ENCODE measurements at places on chromosomes 6 and 20.

DNA sequence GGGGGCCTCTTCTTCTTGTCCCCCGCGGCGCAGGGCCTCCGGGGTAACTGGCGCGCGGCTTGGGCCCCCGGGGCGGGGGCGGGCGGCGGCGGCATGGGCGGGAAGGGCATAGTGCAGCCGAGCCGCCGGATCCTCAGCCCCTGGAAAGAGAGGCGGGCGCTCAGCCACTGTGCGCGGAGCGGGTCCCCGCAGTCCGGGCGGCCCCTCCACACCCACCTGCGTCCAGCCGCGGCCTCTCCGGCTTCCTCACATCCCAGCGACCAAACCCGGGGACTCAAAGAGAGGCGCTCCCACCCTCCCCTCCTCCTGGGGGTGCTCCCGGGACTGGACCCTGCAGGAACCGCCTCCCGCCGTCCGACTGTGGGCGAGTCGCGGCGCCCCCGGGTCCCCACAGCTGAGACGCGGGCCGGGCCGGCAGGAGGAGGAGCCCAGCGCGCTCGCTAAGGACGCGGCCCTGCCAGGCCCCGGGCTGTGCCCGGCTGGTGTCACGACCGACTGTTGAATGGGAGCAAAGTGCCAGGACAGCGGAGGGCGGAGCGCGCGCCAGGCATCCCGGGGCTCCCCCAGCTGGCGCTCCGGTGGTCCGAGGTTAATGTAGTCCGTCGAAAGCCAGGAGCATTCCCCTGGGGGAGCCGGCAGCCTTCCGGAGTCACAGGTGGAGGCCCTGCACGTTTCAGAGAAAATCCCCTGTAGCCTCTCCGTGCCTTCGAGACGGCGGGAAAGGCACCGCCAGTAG is at the start of gene PRR18:
PRR18 (minus strand) TSS at position 360 of the 736 bp plus-strand sequence; CDS start at position 110, 250 bp downstream.
- no peak for DNase-seq

- peak; percentile 61 for DNase-seq
Measured at GRCh38 chr6:106520711-106521401, 108.4 kb downstream of the RTN4IP1 start.

GRCh38 chr20:52496191-52496590 is 304.6 kb upstream of the ZFP64 start:
- DNase-seq = no peak

DNA sequence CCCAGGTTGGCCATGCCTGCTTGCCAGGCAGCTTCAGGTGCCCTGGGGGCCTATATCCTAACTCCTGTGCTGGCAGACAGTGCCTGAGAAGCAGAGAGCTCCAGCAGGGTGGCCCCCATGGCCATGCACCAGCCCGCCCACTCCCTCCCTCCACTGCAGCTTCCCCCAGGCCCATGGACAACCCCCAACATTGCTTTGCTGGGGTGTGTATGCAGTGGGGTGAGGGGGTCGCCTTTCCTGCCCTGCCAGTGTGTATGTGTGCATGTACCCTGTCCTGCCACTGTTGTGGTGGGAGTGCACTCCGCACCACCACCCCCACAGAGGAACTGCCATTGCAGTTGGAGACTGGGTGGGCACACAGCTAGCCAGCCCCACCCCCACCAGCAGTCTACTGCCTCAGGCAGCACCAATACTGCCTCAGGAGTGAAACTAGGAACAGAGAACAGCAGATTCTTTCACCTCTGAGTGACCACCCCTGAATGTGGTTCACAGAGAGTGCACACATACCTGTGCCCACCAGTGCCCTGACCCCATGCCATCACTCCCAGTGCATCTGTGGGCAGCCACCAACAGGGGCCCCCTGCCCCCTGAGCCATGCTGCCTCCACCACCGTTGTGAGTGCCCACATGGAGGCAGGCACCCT is 151.1 kb downstream of the LRRC1 start:
- DNase-seq = no peak

GRCh38 chr6:150144294-150144868 is 1.5 kb downstream of the PPP1R14C start:
- no peak for DNase-seq

DNA sequence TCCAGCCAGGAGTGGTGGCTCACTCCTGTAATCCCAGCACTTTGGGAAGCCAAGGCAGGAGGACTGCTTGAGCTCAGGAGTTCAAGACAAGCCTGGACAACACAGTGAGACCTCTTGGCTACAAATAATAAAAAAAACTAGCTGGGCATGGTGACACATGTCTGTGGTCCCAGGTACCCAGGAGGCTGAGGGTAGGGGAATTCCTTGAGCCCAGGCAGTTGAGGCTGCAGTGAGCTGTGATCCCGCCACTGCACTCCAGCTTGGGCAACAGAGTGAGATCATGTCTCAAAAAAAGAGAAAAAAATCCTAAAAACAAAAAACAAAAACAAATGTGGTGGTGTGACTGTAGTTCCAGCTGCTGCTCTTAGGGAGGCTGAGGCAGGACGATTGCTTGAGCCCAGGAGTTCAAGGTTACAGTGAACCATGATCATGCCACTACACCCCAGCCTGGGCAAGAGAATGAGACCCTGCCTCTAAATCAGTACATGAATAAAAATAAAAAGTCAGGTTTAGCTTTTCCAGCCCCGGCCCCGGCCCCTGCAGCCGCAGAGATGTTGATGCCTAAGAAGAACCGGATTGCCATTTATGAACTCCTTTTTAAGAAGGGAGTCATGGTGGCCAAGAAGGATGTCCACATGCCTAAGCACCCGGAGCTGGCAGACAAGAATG is 13.5 kb upstream of the SNRPC start:
- no peak for DNase-seq

GRCh38 chr20:53839423-53840176 is 230.8 kb downstream of the BCAS1 start:
- peak; percentile 13 for DNase-seq

- no peak for DNase-seq
Measured at GRCh38 chr6:28725274-28725809, 198.4 kb downstream of the TRIM27 start.

- DNase-seq = no peak
Measured at GRCh38 chr6:16493112-16493511, 254.7 kb downstream of the GMPR start.

DNA sequence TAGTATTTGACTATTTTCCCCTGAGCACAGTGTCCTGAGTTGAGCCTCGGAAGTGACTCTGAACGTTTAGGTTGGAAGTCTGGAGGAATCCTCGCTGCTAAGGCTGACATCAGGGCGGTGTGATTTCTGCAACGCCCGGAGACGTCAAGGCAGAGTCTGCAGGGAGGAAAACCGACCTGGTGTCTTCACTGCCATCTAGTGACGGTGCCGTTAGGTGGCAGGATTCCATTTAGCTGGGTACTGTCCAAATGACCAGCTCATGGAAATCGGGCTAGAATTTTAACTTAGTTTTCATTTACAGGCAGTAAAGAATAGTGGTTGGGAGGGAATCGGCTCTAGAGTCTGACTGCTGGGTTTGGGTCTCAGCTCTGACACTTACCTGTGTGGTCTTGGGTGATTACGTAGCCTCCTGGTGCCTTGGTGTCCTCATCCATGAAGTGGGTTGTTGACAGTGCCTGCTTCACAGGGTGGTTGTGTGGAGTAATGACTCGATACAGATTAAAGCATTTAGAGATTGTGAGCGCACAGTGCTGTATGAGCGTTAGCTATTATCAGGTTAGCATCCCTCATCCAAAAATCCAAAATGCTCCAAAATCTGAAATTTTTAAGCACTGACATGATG is 35.0 kb downstream of the FOXF2 start:
- no peak for DNase-seq

DNA sequence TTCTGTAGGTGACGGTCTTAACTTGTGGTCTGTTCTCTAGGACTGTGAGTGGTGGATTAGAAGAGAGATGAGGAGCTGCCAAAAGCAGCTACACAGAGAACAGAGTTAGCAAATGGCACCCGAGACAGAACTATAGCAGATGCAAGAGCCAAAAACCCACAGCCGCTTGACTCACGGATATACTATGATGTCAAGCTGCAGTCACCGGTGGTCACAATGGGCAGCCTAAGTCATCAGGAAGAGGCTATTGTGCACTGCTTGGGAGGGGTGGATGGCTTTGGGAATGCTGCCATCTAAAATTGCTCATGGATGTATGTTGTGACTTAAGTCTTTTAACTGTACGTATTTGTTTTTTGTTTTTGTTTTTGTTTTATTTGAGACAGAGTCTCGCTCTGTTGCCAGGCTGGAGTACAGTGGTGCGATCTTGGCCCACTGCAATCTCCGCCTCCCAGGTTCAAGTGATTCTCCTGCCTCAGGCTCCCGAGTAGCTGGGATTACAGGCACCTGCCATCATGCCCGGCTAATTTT is at the start of gene GTSF1L:
GTSF1L (minus strand) TSS at position 192 of the 528 bp plus-strand sequence. CDS start 308 bp downstream, outside the sequence.
- DNase-seq = no peak

- DNase-seq = no peak
Measured at GRCh38 chr6:154388803-154389202, 32.2 kb upstream of the IPCEF1 start.

DNA sequence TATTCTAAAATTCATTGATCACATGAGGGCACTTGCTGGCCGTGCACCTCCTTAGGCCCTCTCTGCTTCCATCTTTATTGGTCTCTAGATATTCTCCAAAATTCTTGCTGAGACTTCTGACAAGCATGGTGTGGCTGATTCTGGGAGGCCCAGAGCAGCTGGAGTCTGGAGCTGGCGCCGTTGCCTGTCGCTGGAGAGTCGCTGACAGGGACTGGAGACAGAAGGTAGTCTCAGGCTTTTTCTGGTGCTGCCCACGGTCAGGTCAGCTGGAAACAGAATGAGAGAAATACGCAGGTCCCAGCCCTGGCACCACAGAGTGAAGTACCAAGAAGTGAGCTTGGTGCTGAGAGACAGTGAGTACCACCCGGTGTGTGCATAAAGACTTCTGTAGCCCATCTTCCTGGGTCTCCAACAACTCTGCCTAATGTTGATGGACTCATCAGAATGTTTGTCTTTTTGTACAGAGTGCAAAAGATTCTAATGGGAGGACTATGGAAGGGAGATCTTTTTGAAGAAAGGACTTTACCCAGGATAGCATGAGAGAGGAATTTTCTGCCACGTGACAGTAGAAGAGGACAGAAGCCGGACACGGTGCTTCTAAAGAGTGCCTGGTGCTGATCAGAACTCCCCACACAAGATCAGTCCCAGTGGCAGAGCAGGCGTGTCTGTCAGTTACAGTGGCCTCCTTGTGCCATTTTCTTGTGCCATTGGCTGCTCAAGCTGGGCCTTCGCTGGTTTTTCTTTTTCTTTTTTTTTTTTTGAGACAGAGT is 1.8 kb upstream of the ALDH8A1 start:
- no peak for DNase-seq

- no peak for DNase-seq
Measured at GRCh38 chr6:150894935-150895552, 29.5 kb downstream of the MTHFD1L start.

- no peak for DNase-seq
Measured at GRCh38 chr6:2733324-2733723, 17.4 kb downstream of the MYLK4 start.

- DNase-seq = no peak
Measured at GRCh38 chr6:56620229-56620868, 22.3 kb downstream of the DST start.

DNA sequence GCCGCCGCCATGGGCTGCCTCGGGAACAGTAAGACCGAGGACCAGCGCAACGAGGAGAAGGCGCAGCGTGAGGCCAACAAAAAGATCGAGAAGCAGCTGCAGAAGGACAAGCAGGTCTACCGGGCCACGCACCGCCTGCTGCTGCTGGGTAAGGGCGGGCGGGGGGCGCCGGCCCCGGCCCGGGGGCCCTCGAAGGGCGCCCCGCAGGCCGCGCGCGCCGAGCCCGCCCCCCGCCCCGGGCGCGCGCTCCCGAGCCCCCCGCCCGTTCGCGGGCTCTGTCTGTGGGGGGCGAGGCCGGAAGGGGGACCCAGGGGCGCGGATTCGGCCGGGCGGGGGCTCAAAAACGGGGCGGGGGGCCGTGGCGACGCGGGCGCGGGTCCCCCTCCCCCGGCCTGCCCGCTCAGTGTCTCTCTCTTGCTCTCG is 39.2 kb downstream of the GNAS start:
- no peak for DNase-seq

- DNase-seq = no peak
Measured at GRCh38 chr20:7155282-7155681, 387.8 kb downstream of the BMP2 start.

DNA sequence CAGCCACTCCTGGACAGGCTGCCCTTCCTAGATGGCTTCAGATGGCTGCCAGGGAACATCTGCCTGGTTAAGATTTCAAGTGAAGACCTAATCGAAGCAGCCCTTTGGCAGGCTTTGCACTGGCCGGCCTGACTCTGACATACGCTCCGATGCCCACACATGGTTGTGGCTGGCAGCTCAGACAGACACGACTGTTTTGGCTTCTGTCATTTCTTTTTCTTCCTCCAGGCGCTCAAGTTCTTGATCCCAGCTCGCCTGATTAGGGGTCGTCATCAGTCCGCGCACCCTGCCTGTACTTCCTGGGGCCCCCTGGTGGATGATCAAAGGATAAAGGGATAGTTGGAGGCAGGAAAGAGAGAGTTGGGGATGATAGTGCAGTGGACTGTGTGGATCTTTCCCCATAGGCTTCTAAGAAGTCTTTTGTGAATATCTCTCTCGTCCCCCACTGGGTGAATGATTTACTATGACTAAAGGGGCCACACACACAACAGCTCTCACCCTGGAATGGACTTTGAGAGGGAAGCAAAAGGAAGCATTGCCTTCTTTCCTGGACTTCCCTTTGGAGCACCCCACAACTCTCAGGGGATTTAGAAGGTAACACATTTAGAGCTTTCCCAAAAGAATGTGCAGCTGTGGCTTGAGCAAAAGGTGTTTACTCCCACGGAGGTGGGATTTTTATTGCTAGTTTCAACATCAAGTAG is 21.4 kb upstream of the TRAM2 start:
- DNase-seq = no peak

- DNase-seq = no peak
Measured at GRCh38 chr6:132202574-132202973, 198.7 kb downstream of the MOXD1 start.

GRCh38 chr20:24808616-24809015 is 140.5 kb upstream of the CST7 start:
- no peak for DNase-seq

DNA sequence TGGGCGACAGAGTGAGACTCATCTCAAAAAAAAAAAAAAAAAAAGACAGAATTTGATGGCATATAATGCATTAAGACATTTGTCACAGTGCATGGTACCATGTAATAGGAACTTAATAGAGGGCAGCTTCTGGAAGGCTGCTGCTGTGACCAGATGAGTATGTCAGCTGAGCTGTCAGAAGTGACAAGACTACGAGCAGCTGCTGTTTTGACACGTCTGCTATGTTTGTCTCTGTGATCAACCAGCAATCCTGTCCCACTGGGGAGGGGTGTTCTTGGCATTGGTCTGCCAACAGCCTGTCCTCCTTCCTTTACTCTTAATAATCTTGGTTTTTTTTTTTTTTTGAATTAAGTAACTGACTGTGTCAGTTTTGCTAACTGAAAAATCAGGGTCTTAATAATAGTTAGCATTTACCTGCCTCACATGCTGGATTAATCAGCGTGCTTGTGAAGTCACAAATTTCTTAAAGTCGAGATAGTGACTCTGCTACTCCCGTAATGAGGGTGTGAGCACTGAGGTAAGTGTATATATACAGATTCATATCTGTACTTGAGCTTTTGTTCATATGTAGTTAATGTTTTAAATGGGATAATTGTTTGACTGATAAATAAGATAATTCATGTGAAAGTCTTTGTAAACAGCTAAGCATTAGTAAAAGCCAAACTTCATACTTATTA is 152.4 kb downstream of the BMP2 start:
- no peak for DNase-seq

GRCh38 chr20:12055161-12055560 is 137.5 kb downstream of the BTBD3 start:
- no peak for DNase-seq
